ENCODE measurements at places on chromosomes 13 and 19.

DNA sequence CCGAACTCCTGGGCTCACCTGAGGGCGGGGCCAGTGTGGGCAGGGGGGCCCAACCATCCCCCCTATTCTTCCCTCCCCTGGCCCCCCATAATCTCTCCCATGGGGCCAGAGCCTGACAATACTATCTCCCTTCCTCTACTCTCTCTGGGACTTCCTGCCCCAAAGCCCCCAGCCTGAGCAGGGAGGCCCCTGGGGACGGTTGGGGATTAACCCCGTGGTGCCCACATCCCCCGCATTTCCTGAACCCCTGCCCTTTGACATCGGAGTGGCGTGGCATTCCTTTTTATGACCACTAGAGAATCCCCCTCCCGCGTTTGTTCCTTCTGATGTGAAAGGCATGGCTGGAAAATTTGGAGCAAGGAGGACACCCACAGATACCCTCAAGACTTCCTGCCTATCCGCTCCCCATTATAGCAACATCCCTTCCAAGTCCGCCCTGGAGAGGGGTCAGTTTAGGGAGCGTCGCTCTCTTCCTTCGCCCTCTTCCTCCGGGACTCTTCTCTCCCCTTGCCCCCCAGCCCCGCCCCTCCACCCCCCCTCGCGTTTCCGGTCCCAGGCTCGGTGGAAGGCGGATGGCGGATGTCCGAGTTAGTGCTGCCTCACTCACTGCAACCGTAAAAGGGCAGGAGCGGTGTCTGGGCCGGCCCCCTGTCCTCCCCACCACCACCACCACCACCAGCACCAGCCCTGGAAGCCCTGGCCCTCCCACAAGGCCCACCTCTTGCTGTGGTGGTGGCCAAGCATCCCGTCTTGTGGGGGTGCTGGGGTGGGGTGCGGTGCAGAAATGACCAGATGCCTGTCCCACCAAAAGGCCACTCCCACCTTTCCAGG is 1.8 kb downstream of the VASP start:
- DNase-seq: peak; percentile 67

DNA sequence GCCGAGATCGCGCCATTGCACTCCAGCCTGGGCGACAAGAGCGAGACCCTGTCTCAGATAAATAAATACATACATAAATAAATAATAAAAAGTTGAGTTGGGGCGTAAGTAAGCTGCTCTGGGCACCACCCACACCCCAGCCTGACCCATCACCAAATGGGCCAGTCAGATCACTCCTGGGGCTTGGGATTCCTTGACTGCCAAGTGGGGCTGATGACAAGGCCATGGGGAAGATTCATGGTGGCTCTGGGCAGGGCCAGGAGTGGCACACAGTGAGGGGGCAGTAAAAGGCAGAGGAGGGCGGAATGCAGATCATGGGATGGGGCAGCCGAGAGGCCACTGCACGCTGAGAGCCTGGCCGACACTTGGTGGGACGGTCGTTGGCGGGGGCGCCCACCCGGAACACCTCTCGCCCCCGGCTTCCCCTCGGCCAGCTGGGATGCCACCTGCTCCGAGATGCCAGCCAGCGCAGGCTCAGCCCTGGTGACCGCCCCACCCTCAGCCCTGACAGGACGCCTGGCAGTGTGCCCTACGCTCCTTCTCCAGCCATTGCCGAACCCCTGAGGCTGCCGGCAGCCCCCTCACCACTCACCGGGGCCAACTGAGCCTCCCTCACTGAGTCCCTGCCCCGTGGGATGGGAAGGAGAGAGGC is 10.9 kb downstream of the ZNF653 start:
- DNase-seq: no peak

- no peak for DNase-seq
Measured at GRCh38 chr13:51231456-51231855, 9.3 kb downstream of the FAM124A start.

DNA sequence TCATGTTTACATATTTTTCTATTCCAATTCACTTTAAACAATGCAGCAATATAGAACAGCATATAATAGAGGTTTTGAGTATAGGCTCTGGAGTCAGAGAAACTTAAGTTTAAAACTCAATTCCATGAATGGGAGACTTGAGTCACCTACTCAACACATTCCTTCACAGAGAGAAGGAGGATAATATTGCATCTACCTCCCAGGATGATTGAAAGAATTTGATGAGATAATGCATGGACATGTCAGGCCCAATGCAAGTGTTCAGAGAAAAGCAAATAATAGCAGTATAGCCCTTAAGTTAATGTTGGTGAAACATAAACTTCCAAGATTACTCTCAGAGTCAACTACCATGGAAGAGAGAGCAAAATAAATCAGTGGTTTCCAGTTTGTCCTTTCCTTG is 170.2 kb downstream of the DCLK1 start:
- DNase-seq: no peak

GRCh38 chr13:47298506-47298905 is 401.7 kb upstream of the HTR2A start:
- peak; percentile 21 for DNase-seq

GRCh38 chr19:38202504-38202903 is 21.5 kb downstream of the DPF1 start:
- no peak for DNase-seq

- DNase-seq: peak; percentile 48
Measured at GRCh38 chr19:4140237-4140711, 13.2 kb upstream of the CREB3L3 start.

DNA sequence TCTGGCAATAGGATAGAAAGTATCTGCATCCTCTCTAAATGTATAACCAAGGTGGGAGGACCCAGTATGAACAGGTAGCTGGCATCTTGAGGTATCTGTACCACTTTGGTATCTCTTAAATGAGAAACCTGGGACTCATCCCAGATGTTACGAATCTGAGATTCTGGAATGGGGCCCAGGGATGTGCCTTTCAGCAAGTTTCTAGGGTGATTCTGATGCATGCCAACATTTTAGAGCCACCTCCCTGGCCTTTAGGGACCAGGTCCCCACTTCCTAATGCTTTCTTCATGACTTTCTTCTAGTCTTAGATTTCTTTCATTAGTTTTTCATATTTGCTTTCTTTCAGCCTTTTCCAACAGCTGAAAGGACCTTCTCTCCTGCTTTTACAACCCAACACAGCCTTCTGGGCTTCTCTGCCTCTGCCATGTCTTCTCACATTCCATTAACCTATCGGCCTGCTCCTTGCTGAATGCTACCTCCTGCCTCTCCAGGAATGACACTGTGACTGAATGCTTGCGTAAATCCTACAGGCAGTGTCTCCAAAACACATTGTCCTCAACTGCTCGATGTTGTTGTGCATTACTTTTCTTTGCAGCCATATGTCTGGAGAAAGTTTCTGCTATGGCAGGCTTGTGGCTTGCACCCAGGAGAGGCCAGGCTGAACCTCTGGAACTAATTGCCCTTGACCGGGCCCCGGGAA is 284.0 kb downstream of the DNAJC15 start:
- DNase-seq: peak; percentile 56

GRCh38 chr19:33885236-33885635 is 88.6 kb downstream of the KCTD15 start:
- DNase-seq: no peak

DNA sequence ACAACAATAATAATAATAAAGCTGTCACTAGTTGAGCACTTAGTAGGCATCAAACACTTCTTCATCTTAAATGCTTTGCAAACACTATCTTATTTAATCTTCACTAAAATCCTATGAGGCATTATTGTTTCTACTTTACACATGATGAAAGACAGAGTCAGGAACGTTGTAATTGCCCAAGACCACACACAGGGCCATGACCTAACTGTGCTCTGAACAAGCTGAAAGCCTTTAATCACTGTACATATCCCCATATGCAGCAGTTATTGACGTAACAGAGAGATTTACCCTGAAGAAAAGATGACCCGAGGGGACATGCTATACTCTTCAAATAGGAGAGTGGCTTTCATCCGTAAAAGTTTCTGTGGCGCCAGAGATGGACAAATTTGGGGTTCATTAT is 53.0 kb downstream of the SACS start:
- DNase-seq: peak; percentile 92

- no peak for DNase-seq
Measured at GRCh38 chr19:18468517-18468916, 30.6 kb upstream of the ISYNA1 start.

DNA sequence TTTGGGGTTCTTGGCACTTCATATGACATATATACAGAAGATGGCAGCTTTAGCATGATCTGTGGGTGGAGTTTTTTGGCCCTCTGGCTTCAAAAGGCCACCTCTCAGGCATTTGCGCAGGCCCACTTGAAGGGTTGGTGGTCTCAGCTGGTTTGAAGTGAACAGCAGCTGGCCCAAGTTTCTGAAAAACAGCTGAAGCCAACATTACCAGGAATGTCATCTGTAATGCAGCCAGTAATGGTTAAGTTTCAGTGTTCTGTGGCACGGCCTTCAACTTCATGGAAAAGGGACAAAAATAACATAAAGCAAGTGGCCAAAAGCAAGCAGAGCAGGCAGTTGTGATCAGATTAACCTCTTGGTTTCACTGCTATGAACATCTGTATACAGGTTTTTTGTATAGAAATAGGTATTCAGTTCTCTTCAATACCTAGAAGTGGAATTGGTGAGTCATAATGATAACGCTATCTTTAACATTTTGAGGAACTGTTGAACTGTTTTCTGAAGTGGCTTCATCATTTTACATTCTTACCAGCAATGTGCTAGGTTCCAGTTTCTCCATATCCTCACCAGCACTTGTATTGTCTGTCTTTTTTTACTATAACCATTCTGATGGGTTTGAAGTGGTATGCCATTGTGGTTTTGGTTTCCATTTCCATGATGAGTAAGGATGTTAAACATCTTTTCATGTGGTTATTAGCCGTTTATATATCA is 245.4 kb downstream of the SHISA2 start:
- DNase-seq: no peak

GRCh38 chr19:33506498-33506897 is 15.1 kb downstream of the PEPD start:
- DNase-seq: no peak

GRCh38 chr13:25678398-25678797 is 306.6 kb downstream of the ATP8A2 start:
- DNase-seq: no peak

DNA sequence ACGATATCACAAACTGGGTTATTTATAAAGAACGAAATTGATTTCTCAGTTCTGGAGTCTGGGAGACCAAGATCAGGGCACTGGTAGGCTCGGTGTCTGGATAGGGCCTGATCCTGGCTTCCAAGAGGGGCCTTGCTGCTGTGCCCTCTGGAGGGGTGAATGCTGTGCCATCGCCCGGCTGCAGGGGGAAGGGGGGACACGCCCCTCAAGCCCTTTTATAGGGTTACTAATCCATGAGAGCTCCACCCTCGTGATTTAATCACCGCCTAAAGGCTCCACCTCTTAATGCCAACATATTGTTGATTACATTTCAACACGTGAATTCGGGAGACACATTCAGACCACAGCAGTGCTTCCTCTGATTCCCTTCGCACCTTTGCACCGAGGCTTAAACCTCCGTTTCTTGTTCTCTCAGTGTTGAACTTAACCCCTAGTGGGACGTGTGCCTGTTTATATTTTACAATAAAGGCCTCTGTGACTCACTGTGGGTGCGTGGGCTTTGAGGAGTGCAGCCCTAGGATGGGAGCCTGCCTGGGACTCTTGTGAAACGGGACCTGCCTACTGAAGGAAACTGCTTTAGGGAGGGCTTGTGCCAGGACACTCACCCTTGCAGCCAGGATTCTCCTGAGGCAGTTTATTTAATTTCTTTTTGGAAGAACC is 52.4 kb upstream of the SPATA13 start:
- peak; percentile 13 for DNase-seq

GRCh38 chr13:38998739-38999138 is 8.1 kb upstream of the STOML3 start:
- DNase-seq: no peak

GRCh38 chr13:51331354-51331861 is 8.1 kb upstream of the SERPINE3 start:
- DNase-seq: no peak

DNA sequence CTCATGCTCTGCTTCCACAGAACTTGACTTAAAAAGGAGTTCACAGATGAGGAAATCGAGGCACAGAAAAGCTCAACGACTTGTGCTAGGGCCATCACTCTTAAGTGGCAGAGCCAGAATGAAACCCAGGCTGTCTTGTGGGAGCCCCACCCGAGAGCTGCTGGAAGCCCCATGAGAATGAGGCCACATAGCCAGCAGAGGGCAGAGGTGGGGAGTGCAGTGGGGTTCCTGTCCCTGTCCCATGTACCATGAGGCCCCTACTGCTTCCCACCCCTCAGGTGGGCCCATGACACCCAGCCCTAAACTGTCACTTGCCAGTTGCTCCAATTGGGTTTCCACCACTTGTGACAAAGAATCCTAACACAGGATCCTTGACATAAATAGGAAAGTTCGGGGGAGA is 175.9 kb downstream of the IRS2 start:
- DNase-seq: no peak

- DNase-seq: no peak
Measured at GRCh38 chr19:3822683-3823349, 36.6 kb upstream of the MATK start.

- no peak for DNase-seq
Measured at GRCh38 chr13:94390881-94391280, 88.6 kb downstream of the DCT start.

- DNase-seq: no peak
Measured at GRCh38 chr13:26585136-26585535, 27.7 kb downstream of the WASF3 start.

- no peak for DNase-seq
Measured at GRCh38 chr19:6061376-6062130, 48.7 kb downstream of the RFX2 start.

GRCh38 chr13:95160112-95160906 is 140.9 kb downstream of the ABCC4 start:
- no peak for DNase-seq

GRCh38 chr19:43755256-43755801 is 567 bp upstream of the SMG9 start:
- no peak for DNase-seq

GRCh38 chr13:113973218-113974164 is at the start of gene C13orf46:
Gene C13orf46 (minus strand): TSS chr13:113974076. CDS start chr13:113973997, 79 bp downstream.
- DNase-seq: no peak

DNA sequence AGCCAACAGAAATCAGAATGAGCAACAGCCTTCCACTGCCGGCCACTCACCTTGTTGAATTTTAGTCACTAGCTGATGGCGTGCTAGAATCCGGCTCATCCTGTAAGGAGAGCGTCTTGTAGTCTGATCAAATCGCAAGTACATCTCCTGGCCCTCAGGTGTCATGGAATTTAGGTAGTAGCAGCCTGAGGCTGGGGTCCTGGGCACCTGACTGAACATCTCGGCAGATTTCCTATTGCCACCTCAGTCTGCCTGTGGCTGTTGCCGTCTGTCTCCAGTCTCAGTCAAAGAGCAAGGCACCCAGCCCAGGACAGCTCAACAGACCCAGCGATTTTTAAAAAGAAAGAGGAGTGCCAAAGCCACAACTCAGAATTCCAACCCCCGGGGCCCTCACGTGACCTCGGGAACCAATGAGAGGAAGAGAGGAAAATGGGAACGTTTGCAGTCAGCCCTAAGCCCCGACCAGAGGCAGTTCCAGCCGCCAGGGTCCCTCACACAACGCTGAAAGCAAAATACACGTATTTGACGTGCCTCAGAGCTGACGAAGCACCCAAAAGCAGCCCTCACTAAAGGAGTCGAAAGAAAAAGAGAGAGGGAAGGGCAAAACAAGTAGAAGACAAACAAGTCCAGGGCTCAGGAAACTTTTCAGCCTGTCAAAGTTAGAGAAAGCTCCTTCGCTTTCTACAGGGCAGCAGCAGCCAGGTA is at the start of gene STARD13:
STARD13 (minus strand) TSS at position 336 of the 705 bp plus-strand sequence; CDS start at position 219, 117 bp downstream.
- DNase-seq: peak; percentile 99

GRCh38 chr19:49954933-49955332 is 6.0 kb downstream of the SIGLEC11 start:
- DNase-seq: no peak
